ENCODE measurements at places on chromosomes 16 and 17.
A peak's percentile ranks its signal among the peaks of the same experiment; 100 is the strongest.

GRCh38 chr17:43733956-43734355, 24.6 kb downstream of the SOST start:
- DNase-seq = no peak

DNA sequence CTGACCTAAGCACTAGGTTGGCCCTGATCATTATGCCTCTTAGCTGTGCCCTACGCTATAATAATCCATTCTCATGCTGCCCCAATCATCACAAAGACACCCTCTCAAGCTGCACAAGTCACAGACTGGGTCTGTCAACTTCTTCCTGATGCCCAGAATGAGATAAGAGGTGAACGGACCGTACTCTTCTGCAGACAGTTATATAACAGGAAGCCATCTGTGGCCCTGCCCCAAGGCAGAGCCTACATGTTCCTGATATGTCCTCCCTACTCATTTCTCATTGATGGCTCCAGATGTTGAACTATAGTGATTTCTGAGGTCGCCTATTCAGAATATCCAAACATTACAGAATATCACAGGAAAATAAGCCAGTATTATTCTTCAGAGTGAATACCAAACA, 471.6 kb upstream of the ERCC4 start:
- DNase-seq = no peak

- DNase-seq = no peak
These were observed 50.4 kb downstream of the PPM1E start for GRCh38 chr17:58806046-58806445.

DNA sequence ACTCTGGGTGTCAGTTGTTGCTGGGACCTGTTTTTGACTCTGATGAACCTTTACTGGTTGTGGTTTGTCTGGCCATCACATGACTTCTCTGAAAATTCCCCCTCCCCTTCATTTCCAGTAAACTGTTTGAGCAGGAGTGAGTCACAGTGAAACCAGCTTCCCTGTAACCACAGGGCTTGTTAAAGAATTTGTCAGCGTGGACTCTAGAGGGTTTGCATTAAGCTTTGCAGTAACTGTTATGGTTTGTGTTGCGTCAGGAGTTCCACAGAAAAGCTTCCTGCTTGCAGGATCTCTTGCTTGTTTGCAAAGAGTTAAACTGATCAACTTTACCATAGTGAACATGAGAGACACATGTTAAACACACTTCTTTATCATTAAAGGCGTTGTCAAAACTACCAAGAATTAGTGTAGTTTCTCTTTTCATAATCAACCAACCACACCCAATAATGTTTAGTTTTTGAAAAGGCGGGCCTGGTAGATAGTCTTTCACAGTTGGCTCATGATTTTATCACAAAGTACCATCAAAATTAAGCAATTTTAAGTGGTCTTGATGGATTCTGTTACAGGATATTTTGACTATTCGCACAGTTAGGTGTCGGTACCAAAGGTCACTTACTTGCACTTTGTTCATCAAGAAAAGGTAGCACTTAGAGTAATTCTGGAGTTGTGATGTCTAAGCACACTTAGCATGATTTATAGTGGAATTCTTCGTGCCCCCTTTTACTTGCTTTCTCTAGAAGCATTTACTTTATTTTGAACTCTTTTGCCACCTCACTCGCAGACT, 79.3 kb downstream of the VMP1 start:
- peak; percentile 89 for DNase-seq

GRCh38 chr17:73072219-73072962, 20.1 kb downstream of the SLC39A11 start:
- DNase-seq = no peak

DNA sequence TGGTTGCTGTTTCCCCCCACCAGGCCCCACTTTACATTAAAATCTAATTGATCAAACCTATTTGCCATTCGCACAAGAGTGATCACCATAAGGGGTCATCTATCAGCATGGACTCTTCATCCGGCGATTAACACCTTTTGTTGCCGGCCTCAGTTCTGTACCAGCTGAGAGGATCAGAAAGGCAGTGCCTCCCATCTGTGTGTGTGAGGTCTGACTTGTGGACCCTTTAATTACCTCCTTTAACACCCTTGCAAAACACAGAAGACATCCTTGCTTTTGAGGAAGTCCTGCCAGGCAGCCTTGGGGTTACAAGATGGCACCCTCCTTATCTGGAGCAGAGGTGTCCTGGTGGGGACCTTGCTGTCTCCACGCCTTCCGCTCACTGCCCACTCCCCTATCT, 77.2 kb upstream of the IRX3 start:
- no peak for DNase-seq

GRCh38 chr16:18834864-18835263, 33.5 kb upstream of the ARL6IP1 start:
- DNase-seq = no peak

GRCh38 chr17:3557768-3558583, at the start of gene TRPV3:
Gene TRPV3 (minus strand): TSS chr17:3557812. CDS start chr17:3554850, 2,962 bp downstream.
- peak; percentile 66 for DNase-seq

- peak; percentile 83 for DNase-seq
These were observed 101.1 kb downstream of the XYLT1 start for GRCh38 chr16:17369421-17370222.

DNA sequence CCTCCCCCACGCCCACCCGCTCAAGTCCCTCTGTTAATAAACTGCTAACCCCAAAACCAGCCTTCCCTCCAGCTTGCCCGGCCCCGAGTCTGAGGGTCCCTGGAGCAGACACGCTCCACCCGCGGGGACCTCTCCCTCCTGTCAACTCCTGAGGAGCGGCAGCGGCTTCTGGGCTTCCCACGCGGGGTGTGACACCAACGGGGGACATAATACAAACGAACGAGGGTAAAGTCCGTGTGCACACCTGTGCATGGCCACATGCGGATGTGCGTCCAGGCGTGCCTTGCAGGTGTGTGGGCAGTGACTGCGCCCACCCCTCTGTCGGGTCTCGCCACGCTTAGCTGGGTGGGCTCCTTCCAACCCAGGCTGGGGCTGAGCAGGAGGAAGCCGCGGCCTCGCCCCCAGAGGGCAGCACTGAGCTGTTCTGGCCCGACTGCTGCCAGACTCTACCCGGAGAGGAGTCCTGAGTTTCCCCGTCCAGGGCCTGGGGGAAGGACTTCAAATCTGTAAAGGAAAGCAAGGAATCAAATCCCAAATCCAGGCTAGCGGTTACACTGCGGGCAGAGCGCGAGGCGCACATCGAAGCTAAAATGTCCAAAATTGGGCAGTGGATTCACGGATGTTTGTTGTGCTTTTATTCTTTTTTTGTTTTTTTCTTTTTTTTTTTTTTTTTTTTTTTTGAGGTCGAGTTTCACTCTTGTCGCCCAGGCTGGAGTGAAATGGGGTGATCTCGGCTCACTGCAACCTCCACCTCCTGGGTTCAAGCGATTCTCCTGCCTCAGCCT, 24.2 kb upstream of the KRT17 start:
- peak; percentile 85 for DNase-seq

- DNase-seq = no peak
These were observed 10.5 kb downstream of the OSBPL7 start for GRCh38 chr17:47810901-47811635.

DNA sequence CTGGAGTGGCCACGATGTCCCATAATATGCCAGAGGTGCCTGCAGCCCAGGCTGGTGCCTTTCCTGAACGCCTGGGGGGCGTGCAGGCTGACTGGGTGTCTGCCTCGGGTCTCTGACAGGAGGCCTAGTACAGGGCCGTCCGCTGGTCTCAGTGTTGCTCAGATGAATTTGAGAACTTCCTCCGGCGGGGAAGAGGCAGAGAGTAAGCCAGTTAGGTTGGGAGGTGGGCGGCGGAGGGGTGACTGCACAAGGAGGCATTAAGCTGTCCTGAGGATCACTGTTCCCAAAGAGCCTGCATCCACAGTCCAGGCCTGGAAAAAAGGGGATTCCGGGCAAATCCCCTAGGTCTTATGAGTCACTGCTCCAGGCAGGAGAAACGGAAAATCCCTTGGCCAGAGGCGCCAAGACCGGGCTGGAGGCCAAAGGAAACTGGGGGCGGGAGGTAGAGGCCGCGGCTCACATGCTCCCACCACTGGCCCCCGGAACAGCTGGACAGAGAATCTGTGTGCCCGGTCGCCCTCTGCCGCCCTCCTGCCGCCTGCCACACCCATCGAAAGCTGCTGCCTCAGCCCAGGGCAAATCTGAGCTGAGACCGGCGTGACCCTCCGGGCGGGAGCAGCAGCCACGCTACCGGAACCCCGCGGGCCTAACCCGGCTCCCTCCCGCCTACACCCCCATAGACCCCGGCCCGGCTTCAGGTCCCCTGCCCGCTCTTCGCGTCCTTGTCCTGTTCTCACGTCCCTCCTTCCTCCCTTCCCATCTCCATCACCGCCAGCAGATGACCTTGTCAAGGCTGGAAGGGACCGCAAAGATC, 1.2 kb downstream of the TRIM47 start:
- DNase-seq = peak; percentile 37

DNA sequence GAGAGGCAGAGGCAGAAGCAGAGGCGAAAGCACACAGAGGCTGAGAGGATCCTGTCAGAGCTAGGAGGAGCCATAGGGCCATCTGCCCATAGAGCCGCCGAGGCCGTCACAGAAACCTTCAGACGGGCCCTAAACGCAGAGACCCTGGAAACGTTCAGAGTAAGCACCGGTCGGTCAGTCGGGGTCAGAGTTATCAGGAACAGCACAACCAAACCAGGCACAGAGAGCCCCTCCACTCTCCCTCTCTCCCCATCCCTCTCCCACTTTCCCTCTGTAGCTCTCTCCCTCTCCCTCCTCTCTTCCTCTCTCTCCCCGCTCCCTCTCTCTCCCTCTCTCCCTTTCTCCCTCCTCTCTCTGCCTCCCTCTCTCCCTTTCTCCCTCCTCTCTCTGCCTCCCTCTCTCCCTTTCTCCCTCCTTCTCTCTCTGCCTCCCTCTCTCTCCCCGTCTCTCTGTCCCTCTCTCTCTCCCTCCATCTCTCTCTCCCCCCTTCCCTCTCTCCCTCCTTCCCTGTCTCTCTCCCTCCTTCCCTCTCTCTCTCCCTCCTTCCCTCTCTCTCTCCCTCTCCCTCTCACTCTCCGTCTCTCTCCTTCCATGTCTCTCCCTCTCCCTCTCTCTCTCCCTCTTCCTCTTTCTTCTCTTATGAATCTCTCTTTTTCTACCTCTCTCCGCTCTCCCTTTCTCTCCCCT, 138.9 kb downstream of the C16orf95 start:
- DNase-seq = no peak

Measured in activated CD4-positive, alpha-beta memory T cell treated with anti-CD3 and anti-CD28 coated beads, Interleukin-2, amount 10 ng/mL, durations not matched to agents 7 days and 5 days (primary cell).